ENCODE measurements at places on chromosomes 1 and 21.

DNA sequence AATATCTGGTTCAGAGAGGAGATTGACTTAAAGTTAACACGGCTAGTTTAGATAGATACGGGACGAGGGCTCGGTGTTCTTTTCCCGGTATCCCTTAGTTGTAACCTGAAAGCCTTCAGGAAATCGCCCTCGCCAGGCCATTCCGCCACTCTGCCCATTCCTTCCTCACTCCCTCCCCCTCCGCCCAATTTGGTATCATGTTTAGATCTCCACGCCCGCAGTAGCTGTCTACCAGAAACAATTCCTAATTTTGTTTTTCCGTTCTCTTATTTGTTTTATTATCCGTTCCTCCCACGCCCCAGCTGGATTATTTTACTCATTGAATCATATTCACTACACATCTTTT lies 685 bp upstream of the VAMP4 start:
- DNase-seq: peak; percentile 16

- DNase-seq: no peak
These were observed 99.2 kb upstream of the KCNK2 start for GRCh38 chr1:214983126-214983869.

DNA sequence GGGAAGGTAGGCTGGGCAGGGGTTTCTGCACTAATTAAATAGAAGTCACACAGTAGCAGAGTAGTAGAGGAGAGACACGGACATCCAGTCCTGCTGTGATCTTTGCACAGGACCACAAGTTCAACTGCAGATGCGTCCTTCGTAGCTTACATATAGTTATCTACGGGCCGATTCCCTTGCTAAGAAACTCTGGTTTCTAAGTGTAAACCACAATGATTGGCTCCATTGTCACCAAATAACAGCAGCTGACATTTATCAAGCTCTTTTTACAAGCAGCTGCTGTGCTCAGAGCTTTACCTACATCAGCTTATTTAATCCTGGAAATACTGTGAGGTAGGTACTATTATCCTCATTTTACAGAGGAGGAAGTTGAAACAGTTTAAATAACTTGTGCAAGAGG lies 3.1 kb downstream of the SLC45A3 start:
- DNase-seq: no peak

DNA sequence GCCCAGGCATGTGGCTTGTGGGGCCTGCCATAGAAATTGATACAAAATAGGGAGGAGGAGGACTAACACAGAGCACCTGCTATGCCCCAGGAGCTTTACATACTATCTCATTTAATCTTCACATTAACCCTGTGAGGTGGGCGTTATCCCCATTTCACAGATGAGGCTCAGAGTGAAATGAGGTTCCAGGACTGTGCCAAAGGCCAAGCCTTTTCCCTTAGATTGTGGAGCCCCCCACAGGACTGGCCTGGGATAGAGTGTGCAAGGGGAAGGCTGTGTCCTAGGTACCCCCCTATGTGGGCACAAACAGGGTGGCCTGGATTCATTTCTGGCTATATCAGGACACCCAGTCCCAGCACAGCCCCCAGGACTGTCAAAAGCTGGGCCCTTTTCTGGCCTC lies 2.2 kb upstream of the DDOST start:
- DNase-seq: no peak

DNA sequence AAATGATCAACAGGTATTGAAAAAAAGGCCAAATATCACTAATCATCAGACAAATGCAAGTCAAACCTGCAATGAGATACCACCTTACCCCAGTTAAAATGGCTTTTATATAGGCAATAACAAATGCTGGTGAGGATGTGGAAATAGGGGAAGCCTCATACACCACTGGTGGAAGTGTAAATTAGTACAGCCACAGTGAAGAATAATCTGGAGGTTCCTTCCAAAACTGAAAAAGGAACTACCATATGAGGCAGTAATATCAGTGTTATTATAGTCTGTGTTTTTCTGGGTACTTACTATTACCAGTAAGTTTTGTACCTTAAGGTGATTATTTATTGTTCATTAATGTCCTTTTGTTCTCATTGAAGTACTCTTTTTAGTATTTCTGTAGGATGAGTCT lies 201.3 kb downstream of the MRPL39 start:
- DNase-seq: no peak

DNA sequence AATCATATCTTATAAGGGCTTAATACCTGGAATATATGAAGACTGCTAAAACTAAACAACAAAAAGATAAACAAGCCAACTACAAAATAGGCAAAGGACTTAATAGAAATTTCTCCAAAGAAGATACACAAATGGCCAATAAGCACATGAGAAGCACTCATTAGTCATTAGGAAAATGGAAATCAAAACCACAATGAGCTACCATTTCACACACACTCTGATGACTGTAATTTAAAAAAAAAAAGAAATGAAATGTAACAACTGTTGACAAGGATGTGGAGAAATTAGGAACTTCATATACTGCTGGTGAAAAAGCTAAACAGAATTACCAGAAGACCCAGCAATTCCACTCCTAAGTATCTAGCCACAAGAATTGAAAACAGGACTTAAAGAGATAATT lies 374.2 kb upstream of the ZP4 start:
- DNase-seq: no peak

GRCh38 chr1:55993646-55994318 lies 585.6 kb downstream of the PLPP3 start:
- no peak for DNase-seq

DNA sequence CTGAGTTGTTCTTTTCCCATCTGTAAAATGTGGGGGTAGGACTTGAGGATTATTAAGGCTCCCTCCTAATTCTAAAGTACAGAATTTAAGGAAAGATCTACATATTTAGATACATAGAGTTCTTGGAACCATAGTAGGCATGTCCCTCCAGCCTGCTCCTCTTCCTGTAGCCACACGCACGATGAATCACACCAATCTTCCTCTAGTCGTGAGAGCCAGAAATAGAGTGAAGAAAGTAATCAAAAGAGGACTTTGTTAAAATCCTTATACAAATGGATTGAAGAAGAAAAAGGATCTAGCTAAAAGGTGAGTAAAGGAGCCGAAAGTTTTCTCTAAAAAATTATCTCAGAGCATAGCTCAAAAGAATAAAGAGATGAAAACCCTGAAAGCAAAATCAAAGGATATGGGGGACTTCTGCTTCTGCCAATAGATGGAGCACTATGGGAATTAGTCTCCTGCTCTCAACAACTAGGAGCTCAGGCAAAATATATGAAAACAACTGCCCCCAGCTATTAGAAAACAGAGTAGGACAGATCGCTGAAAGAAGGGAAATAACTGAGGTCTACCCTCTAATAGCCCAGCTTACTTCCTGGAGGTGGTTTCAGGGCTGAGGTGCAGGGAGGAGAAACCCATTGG lies 8.5 kb downstream of the C1orf141 start:
- DNase-seq: no peak

DNA sequence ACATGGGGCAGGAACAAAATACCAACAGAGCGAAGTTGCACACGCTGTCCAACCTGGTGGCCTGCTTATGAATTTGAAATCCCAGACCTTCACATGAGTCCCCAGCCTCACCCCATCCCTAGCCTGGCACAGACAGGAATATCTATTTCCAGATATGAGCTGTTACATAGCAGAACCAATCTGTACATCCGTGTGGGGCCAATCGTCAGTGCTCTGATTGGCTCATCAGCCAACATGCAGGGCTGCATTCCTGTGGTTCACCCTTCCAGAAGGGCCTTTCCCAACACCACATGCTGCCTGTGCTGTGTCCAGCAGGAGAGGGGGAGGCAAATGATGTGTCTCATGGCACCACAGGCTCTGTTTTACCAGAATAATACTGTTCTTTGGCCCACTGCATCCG lies 31.3 kb downstream of the CCN1 start:
- no peak for DNase-seq

DNA sequence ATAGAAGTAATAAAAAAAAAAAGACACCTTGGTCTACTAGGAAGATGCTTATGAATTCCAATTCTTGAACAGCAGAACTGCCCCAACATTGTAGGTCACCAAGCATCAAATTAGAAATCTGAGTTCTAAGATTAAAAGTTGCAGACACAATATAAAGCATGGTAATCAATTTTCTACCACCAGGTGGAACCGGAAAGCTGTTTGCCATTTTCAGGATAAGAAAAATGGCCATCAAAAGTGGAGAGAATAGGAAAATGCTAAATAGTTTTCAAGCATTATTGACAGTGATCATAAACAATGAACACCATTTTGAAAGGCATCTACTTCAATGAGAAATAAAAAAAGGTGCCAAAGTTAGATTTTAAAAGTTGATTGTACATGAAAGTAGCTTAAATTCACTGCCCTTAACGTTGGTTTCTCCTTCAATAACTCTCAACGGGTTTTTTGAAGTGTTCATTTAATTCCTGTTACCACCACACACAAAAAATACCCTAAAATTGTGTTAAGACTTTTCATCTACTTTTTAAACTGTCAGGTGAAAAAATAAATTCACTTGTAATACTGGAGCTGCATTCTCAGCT lies 252.9 kb downstream of the KCNT2 start:
- no peak for DNase-seq

DNA sequence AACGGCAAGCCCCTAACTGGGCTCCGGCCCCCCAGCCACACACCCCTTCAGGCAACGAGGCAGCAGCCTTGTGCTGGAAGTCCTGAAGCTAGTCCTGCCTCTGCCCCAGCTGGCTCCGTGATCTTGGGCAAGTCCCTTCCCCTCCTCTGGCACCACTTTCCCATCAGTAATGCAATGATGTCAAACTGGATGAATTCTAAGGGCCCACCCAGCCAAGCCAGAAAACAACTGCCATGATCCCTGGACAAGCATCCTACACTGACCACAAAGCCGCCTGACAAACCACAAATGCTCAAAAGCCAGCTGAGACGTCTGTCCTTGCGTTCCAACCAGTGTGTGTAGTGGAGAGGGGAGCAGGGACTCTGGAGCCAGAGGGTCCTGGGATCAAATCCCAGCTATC lies 26.8 kb downstream of the IFFO2 start:
- DNase-seq: no peak

GRCh38 chr1:11842154-11843041 lies 5.2 kb downstream of the NPPA start:
- no peak for DNase-seq

DNA sequence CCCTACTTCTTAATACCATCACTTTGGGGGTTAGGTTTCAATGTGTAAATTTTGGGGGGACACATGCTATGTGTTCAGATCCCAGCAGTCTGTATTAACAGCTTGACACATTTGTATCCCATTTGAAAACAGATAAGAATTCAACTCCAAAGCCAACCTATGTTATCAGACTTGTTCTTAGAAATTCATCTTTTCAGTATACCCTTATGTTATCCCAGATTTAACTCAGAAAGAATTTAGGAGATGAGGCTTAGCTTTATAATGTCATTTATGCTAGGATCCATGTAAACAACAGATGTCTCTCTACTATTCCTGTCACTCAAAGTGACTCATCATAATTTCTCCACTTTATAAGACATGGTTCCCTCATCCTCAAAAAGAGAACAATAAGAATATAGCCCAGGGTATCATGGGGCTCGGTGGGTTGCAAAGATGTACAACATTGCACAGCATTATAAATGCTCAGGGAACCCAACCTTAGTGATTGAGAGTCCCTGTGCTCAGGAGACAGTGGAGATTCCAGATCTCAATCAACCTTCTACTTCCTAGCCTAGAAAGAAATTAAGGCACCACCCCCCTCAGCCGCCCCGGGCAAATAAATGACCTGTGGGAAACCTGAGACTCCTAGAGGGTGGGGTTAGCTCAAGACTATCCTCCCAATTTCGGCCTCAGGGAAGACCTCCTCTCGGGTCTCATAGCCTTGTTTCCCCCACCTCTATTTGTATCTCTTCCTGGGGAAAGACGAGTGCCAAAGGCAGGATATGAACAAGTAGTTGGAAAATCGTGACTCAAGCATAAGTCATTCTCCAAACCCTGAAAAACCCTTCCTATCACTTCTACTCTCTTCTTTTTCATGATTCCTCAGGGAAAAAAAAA lies 265.1 kb upstream of the CAMK1G start:
- no peak for DNase-seq
